Posterior cingulate gyrus (tissue), 11 donors: ENCODE measurements at places on chromosomes 6 and 20.

GRCh38 chr6:152012227-152012626 is 204.7 kb downstream of the ESR1 start:
- no peak for DNase-seq

DNA sequence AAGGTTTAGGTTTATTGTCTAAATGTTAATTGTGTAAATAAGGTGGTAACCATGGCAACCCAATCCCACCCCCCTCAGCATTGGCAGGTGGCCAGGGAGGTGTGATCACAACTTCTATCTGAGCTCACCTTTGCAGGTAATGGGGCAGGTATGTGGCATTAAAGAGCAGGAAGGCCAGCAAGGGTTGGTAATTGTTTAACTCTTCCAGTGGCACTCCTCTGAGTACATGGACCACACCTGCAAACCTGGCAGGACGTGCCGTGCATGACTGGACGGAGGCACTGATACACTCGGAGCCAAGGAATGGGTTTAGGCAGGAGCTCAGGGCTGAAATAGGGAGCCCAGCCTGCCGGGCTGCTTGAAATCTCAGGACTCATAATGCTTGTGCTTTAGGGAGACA is 107.0 kb upstream of the BMP2 start:
- no peak for DNase-seq

DNA sequence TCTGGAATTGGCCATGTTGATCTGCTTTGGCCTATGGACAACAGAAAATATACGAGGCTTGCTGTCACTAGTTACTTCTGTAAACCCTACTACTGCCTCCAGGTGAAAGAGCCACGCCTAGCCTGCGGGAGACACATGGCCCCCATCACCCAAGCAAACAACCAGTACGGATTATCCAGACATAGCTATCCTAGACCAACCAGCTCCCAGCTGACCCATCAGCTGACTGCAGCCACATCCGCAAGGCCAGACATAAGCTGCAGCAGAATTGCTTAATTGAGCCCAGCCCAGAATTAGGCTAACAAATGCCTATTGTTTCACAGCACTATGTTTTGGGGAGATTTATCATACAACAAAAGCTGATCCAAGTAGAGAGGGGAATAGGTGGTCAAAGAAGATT is 13.5 kb downstream of the REV3L start:
- peak; percentile 91 for DNase-seq

- DNase-seq, result no peak
Observed at GRCh38 chr6:19289457-19289856, 547.7 kb upstream of the ID4 start.

GRCh38 chr20:2524709-2525506 is 11.5 kb upstream of the TMC2 start:
- DNase-seq, result peak; percentile 93

DNA sequence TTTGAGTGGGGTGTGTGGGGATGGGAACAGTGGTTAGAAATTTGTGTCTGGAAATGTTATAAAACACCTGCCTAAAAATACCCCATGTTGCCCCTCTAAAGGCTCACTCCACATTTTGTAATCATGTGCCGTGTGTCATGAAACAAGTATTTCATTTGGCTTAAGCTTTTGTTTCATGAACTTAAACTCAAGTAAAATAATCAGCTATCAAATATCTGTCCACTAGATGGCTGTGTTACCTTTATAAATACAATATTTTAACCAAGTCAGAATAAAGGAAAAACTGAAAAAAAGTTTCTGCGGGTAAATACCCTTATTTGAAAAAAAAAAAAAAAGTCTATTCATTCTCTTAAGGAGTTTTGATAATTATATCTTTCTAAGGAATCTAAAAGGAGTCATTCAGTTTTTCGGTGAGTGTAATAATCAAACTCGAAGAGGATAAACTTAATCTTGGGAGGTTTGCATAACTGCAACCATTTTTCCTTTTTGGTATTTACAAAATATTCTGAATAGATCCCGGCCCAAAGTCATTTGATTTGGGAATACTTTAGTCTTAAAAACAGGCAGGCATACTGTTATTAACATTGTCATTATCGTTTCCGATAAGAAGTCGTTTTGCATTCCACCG is 29.9 kb upstream of the MTRF1L start:
- no peak for DNase-seq

DNA sequence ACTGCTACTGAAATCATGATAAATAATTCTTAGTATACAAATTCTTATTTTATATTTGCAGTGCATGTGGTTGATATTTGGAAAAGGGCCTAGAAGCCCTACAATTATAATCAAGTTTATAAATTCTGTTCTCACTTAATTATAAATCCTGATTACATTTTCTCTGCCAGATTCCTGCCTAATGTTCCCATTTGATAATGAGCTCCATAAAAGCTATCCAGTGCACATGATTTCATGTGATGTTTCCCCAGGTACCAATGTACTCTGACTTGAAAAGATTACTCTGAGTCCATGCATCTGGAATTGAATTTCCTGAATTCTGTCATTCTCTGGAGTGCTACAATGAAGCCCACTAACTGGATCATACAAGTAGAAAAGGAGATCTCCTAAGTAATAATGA is 292.2 kb downstream of the FRK start:
- no peak for DNase-seq

GRCh38 chr6:161561908-161562307 is 288.0 kb upstream of the AGPAT4 start:
- DNase-seq, result no peak

- no peak for DNase-seq
Observed at GRCh38 chr6:30121446-30122366, 8.8 kb upstream of the TRIM31 start.

DNA sequence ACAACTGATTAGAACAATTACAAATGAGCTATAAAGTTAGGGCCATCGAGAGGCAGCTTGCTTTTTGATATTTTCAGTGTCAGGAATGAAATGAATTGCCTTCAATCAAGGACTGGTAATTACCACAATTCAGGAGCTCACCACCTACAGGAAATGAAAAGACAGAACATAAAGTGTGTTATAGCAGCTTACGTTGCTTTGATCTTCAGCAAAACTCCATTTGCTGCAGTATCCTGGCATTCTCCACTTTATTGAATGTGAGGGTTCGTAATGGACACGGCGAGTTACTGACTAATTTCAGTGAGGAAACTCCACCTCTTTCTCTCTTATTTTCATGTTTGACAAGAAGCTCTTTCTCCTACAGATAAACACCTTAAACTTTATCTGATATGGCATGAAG is 440.0 kb upstream of the HSF2 start:
- DNase-seq, result no peak
